ENCODE measurements at places on chromosomes 2 and 18.

DNA sequence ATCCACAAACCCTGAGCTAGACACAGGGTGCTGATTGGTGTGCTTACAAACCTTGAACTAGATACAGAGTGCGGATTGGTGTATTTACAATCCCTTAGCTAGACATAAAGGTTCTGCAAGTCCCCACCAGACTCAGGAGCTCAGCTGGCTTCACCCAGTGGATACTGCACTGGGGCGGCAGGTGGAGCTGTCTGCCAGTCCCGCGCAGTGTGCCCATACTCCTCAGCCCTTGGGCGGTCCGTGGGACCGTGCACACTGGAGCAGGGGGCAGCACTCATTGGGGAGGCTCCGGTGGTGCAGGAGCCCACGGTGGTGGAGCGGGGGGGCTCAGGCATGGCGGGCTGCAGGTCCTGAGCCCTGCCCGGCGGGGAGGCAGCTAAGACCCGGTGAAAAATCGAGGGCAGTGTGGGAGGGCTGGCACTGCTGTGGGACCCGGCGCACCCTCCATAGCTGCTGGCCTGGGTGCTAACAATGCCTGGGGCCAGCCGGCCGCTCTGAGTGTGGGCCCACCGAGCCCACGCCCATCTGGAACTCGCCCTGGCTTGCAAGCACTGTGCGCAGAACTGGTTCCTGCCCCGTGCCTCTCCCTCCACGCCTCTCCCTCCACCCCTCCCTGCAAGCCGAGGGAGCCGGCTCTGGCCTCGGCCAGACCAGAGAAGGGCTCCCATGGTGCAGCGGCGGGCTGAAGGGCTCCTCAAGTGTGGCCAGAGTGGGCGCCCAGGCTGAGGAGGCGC, 75.6 kb downstream of the MOB4 start:
- no peak for DNase-seq

- no peak for DNase-seq
Observed at GRCh38 chr2:150119819-150120218, 367.6 kb downstream of the RND3 start.

- no peak for DNase-seq
Observed at GRCh38 chr18:32297579-32298170, 107.8 kb downstream of the MEP1B start.

GRCh38 chr2:156333951-156334495, 1.5 kb upstream of the NR4A2 start:
- peak; percentile 52 for DNase-seq

DNA sequence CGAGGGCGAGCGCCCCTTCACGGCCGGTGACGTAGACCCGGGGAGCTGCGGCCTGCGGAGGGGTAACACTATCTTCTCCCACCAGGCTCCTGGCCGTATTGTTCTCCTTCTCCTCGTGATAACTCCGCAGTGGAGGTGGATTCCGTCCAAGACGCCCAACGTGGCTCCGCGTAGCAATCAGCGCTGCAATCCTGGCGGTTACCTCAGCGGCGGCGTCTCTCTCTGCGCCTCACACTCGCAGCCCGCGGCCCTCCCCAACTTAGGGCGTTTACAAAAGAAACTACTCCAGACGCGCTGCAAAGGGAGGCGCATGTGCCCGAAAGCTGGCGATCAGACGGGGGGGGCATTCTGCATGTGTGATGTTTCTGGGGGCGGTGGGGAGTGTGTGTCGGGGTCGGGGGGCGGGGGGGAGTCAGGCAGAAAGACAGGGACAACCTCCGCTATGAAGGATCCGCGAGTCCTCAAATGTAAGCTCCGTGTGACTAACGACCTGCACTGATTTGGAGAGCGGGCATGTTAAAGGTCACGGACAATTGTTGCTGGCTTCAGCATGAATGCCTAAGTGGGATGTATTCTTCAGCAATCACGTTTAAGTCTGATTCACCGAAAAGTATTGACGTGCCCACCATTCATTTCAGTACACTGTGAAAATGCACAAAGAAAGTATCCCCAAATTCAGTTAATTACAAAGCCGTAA, 1.3 kb upstream of the ZNF516 start:
- DNase-seq = no peak

- peak; percentile 21 for DNase-seq
Observed at GRCh38 chr2:10305254-10305635, 2.5 kb downstream of the HPCAL1 start.

DNA sequence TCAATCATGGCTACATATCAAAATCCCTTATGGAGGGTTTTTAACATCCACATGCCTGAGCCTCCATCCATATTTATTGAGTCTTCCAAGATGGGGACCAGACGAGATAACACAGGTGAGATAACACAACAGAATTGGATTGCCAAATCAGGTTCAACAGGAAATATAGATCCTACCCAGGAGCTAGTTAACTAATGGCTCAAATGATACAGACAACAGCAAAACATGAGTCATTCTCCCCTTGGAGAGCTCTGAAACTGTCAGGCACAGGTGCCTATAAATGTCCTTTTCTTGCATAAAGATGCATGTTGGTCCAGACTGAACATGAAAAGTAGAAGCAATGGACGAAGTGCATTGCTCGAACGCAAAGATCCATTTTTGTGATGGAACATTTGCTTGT, 202.2 kb downstream of the CDH20 start:
- DNase-seq = no peak

DNA sequence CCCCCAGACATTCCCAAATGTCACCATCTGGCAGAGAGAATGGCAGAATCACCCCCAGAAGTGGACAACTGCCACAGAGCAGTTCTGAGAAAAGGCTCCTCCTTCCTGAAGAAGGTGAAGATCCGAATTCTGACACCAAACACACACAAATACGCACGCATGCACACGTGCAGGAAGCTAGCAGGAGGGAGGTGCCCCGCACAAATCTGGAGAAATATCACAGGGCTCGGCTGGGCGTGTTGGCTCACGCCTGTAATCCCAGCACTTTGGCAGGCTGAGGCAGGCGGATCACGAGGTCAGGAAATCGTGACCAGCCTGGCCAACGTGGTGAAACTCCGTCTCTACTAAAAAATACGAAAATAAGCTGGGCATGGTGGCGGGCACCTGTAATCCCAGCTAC, 38.5 kb upstream of the ATG16L1 start:
- no peak for DNase-seq

DNA sequence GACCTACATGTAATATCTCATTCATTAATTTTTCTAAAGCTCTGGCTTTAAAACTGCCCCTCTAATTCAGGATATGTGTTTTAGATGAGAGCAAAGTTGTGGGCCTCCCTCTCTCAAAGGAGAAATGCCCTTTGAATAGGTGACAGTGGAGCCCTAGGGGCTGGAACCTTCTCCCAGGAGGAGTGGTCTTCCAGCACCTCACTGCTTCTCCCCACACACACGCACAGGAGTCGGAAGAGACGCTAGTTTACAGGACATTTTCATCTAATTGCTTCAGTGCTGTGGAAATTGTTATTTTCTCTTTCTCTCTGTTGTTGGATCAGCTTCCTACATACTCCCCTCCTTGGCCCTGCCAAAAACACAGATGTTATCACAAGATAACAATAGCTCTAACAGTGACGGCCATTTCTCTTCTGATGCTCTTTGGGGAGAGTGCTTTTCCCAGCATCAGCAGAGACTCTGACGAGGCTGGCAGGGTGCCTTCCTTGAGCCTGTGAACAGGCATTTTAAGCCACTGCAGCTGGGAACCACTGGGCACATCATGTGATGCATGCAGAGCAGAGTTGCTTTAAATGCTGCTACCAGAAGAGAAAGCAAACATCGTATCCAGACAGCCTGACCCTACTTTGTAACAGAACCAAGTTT, 209.4 kb upstream of the SP5 start:
- no peak for DNase-seq

- no peak for DNase-seq
Observed at GRCh38 chr2:222844323-222844722, 16.5 kb upstream of the ACSL3 start.

- no peak for DNase-seq
Observed at GRCh38 chr2:152740743-152741328, 22.4 kb downstream of the ARL6IP6 start.

GRCh38 chr18:77550625-77551024, 301.0 kb downstream of the GALR1 start:
- DNase-seq = no peak

All from effector CD8-positive, alpha-beta T cell (primary cell).